ENCODE measurements at places on chromosomes 2 and 18.

GRCh38 chr2:64770781-64771334, 117.1 kb upstream of the SERTAD2 start:
- no peak for DNase-seq

- no peak for DNase-seq
Observed at GRCh38 chr2:103361712-103362111, 599.9 kb downstream of the TMEM182 start.

DNA sequence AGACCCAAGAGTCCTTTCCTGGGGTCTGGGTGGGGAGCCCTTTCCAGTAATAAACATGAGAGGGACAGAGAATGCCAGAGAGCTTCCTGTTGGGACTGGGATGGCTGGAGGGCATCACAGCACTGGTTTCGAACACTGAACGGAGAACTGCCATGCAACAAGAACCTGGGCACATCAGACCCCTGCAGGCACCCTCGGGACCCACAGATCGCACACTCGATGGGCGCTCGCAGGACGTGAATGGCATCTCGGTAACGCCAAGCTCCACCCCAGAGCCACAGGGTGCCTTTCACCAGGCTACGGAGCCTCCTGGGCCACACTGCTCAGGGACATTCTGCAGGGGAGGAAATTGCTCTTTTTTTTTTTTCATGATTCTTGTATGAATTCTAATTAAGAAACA, 25.1 kb downstream of the SLC66A2 start:
- DNase-seq: peak; percentile 68

DNA sequence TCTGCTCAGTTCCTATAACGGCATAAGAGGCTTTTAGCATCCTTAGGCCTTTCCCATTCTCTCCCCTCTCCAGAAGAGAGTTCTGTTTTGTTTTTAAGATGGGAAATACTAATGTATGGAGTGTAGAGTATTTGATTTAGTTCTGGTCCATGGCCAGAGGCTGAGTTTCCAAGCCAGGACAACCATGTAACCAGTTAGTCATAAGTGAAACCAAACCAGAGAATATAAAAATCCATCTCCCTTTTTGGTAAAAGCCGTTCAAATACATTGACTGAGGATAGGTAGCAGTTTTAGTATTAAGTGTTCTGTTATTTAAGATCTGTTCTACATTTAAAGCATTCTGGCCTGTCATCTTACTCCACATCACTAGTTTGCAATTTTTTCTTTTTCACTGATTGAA, 3.1 kb downstream of the PSMD1 start:
- DNase-seq: no peak

GRCh38 chr18:24539866-24540617, 79.6 kb downstream of the HRH4 start:
- no peak for DNase-seq

DNA sequence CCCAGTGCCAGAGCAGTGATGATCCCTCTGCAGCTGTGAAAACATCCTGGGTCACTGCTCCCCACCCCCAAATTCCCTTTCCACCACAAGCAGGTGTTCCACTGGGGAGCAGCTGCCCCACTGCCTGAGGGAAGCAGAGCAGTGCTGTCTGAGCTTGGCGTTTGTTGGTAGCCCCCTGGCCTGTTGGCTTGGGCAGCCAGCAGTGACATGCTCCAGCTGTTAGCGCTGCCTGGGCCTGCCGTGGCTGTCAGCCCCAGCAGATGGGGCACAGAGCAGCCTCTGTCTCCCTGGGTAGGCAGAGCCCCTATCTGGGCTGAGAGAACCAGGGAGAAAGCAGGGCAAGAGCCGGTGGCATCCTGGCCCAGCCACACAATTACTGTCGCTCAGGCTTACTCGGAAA, 247.7 kb downstream of the GLI2 start:
- DNase-seq: no peak

DNA sequence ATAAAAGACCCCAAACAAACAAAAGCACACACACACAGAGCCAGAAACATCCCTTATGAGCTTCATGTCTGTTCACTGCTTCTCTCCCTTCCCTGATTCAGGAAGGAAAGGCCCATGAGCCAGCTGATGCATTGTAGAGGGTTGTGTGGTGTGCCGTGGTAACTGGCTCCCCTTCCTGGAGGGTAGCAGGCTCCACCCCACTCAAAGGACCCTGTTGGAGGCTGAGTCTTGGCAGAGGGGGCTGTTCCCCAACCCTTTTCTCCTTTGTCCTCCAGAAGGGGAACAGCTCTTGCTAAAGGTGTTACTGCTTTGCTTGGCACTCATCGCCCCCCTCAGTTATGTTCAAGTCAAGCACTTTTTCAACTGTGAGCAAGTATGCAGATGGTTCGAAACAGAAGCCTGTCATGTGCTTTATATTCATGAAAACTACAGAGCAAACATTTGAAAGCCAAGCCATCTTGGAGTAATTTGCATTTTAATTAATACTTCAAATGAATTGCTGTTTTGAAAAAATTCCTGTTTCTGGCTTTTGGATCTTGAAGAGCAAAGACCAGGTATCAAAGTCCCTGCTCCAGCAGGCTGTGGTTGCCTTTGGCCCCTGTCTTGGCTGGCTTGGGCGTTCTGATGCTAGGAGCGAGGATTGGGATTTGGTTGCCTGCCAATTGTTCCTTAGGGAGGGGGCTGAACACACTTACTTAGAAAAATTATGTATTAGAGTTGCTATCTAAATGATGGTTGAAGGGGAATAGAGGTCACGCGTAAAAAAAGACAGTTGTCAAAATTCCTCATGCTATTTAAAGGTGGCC, 267.8 kb downstream of the TSN start:
- DNase-seq: no peak

DNA sequence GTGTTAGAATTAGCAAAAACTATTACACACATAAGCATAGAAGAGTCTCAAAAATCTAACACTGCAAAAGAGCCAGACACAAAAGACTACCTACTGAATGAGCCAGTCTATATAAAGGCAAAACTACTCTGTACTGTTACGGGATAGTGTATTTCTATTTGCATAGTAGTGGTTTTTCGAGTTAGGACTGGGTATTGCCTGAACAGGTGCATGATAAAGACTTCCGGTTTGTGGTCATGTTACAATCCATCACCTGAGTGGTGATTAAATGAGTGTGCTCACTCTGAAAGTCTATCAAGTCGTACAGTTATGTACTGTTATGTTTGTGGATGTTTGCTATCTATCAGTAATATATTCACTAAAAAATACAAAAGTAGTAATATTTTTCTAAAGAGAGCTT, 523.3 kb upstream of the SYT4 start:
- DNase-seq: no peak

DNA sequence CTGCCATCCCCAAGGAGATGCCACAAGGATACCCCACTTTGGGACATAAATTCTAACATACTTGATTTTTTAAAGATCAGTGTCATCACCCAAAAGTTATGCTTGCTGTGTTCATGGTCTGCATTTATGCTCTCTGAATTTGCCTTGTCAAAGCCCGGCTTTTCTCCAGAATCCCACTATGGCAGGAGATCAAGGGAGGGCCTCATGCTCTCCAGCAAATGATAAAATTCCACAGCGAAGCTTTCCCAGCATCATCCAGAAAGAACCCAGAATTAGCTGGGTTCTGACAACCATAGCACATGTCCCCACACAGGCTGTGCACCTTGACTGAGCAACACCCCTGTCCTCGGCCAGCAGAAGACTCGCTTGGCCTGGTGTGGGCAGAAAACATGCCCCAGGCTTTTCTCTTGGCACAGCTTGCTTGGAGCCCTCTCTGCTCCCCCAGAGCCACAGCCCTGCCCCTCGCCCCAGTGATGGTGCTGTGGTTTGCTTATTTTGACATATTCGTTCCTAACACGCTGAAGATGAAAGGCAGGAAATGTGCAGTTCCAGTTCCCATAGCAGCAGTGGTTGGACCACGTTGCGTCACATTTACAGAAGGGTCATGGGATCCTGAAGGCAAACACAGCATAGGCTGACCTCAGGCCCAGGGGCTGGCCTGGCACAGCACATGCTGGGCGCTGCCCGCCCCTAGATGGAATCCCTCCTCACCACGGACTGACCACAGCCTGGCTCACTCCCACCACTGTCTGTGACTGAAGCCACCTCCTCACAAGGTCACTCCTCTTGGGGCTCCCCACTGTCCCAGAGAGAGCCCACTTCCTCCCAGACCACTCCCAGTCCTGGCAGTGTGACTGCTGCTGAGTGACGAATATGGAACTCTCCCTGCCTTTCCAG, 14.1 kb upstream of the CHRNA1 start:
- DNase-seq: no peak

DNA sequence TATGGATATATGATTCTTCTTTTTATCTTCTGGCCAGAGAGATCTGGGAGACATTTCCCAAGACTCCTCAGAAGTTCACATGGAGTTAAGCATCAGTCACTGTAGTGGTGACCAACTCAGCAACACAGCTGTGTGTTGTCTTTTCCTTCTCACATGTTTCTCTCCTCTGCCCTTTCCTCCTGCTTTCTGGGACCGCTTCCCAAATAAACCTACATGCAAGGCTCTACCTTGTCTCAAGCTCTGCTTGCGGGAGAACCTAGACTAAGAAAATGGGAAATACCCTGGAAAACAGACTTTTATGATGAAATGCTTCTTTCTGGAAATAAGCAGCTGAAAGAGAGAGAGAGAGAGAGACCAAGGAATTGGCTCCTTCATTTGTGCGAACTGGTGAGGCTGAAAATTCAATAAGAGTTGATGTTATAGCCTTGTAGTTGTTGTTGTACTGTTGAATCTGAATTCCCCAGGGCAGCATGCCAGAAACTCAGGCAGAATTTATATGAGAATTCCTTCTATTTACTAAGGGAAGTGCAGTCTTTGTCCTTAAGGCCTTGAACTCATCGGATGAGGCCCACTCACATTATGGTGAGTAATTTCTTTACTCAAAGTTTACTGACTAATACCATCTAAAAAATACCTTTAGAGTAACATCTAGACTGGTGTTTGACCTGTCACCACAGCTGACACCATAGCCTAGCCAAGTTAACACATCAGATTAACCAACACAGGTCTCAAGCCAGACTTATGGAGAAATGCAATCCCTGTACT, 22.7 kb upstream of the DSC1 start:
- no peak for DNase-seq

DNA sequence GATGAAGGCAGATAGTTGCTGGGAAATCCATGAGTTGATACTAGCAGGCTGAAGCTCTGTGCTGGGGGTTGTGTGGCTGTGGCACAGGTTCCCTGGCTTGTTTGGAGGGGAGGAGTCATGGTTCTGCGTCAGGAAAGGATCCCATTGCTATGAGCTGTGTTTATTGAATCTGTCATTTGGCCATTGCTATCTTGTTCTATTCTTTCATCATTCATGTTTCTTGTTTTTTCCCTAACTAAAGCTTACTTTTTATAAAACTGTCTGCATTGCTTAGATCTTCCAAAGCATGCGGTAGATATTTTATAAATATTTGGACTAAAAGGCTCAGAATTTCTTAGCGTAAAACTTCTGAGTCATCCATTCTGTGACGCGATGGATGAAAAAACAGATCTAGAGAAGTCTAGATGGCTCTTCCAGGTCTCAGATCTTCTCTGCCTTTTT, 335.3 kb downstream of the PTPRM start:
- DNase-seq: no peak

DNA sequence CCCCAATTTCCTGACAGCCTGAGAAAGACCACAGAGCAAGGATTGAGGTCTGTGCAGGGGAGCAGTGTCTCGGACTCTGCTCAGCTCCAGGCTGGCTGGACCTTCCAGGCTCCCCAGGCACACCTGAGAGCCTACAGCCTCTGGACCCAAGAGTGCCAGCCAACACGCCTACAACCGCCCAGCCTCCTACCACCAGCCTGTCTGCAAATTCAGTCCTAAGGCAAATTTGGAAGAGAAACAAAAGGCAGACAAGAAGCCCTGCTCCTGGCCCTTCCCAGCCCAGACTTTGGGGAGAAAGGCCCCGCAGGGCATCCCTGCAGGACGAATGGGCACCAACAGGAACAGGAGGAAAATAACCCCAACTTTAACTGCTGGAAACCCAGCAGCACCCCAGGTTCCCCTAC, 1.9 kb downstream of the HS6ST1 start:
- peak; percentile 62 for DNase-seq

GRCh38 chr18:21453511-21453901, 147.0 kb downstream of the ESCO1 start:
- DNase-seq: no peak

GRCh38 chr2:25188405-25188804, 20.0 kb upstream of the POMC start:
- DNase-seq: no peak

- DNase-seq: no peak
Observed at GRCh38 chr2:98078701-98079100, 8.3 kb upstream of the VWA3B start.

DNA sequence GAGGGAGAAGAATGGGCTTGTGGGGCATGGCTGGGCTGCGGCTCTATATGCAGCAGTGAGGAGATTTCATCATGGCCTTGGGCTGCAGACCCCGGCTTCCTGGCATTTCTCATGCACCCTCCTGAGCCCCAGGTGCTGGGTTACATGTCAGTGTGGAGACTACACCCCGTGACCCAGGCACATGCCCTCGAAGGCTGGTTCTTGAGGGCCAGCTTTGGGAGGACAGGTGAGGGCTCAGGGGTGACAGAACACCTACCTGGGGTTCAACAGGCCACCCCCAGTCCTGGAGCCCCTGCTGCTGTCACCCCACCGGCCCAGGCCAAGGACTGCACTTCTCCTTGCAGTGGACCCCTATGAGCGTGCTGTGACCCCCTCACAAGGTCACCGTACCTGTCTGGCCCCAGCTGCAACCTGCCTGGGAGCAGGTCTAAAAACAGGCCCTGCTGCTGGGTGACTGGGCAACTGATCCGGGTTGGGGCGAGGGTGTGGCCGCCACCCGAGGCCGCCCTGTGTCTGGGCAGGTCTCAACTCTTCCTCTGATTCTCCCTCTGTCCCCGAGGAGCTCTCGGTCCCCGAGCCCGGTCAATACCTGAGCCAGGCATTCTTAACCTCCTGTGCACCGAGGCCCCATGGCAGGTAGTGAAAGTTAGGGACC, 94.8 kb upstream of the OTOS start:
- DNase-seq: peak; percentile 65

DNA sequence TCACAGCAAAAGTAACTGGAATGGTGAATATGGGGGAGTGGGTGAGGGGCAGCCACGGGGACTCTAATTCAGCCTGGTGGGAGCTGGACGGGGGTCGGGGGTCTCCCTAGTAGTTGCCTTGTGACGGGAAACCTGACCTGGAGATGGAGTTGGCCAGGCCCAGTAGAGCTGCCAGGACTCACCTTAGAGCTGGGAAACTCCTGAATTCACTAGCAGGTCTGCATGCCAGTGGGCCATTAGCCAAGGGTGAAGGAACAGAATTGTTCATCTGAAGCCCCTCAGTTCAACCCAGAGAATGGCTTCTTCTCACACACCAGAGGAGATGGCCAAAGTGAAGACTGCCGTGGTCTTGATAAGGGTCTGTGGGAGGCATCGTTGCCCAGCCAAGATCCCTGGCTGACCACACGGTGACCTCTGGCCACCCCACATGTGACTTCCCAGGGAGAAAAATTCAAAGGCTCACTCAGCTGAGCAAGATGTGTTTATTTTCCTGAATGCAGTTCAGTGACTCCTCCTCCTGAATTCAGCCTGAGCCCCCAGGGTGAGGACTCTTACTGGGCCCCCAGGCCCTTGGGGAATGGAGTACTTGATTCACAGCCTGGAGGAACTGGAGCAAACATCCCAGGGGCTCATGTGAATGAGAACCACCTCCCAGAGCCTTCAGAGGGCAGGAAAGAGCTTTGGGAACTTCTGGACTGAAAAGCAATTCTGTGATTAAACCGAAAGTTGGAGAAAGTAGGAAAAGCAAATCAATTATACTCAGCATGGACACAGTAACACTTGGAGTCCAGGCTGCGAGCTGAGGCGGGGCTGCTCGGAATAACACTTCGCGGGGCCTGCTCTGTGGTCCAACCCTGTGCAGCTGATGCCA, 25.2 kb downstream of the MOCOS start:
- no peak for DNase-seq

Data from coronary artery (tissue), 2 donors.